Fibroblast of skin of back (primary cell): ENCODE measurements at places on chromosomes 2 and 18.
A peak's percentile ranks its signal among the peaks of the same experiment; 100 is the strongest.

GRCh38 chr18:68769461-68769860, 28.4 kb upstream of the CCDC102B start:
- DNase-seq: no peak

GRCh38 chr2:103656558-103656957, 894.7 kb downstream of the TMEM182 start:
- DNase-seq: no peak

DNA sequence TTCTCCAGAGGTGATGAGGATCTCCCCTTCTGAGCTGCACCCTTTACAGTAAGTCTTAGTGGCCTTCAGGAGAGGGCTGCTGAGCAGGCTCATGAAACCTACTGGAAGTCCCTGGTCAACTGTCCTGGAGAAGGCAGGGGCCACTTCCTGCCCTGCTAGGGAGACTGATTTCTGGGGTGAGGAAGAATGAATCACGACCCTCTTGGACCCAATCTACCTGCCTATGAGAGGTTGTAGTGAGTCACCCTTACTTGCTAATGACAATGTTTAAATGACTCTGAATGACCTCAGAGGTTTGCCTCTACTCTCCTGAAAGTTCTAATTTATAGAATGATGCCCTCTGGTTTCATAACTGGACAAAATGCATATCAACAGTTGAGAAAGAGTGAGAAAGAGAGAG, 79.4 kb upstream of the FAM136A start:
- no peak for DNase-seq

DNA sequence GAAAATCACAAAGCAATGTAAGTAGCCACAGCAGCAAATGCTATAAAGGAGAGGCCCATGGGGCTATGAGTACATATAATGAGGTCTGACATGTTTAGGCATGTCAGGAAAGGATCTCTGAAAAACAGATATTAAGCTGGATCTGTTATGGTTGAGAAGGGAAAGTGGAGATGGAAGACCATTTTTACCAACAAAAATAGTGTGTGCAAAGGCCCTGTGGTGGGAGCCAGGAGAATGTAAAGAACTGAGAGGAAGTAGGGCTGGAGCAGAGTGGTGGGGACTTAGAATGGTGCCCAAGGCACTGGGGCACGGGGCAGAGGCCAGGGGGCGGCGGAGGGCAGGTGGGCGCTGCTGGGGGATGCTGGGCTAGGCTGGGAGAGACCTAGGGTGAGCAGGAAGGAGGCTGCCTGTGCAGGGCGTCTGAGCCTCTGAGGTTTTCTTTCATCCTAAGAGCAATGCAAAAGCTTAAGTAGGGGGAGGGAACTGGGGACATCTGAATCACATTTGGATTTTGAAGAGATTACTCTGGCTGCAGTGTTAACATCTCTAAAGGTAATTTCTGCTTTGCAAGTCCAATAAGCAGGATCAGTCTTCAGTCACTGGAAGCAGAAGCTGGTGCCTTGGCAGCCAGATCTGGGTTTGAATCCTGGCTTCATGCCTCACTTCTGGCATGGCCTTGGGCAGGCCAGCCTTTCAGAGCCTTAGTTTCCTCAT, 4.9 kb upstream of the AGFG1 start:
- DNase-seq: no peak

GRCh38 chr2:201855356-201855755, 49.0 kb downstream of the CDK15 start:
- peak; percentile 72 for DNase-seq
